Mesenteric fat pad (tissue), 1 donor: ENCODE measurements at places on chromosomes 1 and 21. TPM values are rescaled to one million over a fixed set of nuclear protein-coding genes. Genes with fewer than 3 reads are reported as not detected.
A peak's percentile ranks its signal among the peaks of the same experiment; 100 is the strongest.

DNA sequence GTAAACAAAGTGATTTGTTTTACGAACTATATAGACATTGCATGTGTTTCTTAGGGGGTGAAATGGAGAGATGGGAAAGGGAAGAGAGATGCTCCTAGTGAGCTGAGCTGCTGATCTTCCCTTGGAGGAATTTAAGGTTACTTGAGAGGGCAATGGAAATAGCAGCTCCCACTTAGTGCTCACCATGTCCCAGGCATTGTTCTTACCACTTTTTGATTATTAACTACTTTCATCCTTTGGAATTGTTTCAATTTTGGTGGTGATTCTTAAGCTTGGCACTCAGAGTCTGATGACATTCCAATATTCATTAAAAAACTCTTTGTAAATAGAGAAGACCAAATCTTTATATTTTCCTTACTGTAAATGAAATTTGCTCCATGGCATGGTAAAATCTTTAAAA is 124.9 kb downstream of the ITSN1 start:
- no peak for DNase-seq

The PLPP3 gene
- 112 TPM for total RNA-seq

The PDE4B gene
- total RNA-seq, result 18.6 TPM

DNA sequence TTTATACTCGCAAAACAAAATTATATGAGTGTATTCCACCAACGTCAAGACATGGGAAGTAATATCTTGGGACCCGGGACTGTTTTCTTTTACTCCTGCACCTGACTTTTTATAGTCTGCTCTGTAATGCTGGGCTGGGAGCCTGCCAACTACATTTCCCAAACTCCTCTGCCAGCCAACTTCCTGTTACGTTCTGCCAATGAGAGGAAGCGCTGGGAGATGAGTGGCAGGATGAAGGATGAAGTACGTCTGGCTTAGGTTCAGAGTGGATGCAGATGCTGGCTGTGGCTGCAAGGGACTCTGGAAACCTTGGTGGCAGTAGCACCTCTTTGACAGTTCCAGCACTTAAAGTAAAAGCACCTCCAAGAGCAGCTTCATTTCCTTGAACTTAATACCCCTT is 59.6 kb downstream of the USP24 start:
- DNase-seq, result no peak

GRCh38 chr1:60225486-60225885 is 151.9 kb upstream of the C1orf87 start:
- no peak for DNase-seq

DNA sequence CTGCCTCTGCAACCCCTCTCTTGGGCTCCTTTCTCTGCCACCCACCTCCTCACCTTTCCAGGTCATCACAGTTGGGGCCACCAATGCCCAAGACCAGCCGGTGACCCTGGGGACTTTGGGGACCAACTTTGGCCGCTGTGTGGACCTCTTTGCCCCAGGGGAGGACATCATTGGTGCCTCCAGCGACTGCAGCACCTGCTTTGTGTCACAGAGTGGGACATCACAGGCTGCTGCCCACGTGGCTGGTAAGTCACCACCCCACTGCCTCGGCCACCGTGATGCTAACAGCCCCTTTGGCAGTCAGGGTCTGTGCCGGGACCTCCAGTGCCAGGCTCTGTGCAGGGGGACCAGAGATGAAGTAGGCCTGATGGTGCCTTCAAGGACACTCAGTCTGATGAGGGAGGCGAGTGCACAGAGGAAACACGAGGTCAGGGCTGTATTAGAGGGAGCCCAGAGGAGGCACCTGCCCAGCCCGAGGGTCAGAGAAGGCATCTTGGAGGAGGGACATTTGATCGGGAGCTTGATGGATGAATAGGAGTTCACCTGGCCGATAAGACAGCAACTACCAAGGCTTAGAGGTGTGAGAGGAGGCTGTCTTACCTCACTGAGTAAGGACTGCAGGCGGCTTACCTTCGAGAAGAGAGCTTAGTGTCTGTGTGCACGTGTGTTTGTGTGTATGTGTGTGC is 18.1 kb downstream of the PCSK9 start:
- DNase-seq, result peak; percentile 88

The MARCKSL1 gene
- total RNA-seq, result 51.8 TPM

DNA sequence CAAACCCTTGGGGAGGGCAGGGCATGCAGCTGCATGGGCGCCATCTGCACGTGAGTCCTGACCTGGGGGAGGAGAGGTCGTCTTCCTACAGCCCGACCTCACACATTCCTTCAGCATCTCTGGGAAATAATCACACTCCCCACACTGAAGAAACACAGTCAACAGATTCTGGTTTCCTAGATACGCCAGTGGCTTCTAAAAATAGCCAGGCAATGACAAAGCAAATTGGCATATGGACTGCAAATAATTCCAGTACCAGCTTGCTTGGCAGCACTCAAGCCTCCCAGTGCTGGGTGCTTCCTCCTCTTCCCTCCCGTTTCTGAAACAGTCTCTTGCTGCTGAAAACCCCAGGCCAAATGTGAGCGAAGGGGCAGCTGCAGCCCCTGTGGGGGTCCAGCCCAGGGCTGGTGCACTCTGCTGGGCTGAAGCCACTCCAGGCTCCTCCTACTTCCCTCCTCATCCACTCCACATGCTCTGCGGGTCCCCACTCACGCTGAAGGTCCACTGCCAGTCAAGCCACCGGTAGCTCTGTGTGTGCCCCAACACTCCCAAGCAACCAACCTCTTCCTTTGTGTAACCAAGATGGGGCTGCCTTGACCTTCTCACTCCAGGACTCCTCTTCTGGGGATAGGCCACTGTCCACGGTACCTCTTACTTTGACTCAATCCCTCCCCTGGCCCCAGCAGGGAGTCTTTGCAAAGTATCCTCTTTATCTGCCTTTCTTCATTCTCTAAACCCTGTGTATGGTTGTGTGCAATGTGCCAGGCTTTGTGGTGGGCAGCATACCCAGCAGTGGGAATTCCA is 69.0 kb downstream of the KCND3 start:
- no peak for DNase-seq
